ENCODE measurements at places on chromosomes 2 and 18.
A peak's percentile ranks its signal among the peaks of the same experiment; 100 is the strongest.

DNA sequence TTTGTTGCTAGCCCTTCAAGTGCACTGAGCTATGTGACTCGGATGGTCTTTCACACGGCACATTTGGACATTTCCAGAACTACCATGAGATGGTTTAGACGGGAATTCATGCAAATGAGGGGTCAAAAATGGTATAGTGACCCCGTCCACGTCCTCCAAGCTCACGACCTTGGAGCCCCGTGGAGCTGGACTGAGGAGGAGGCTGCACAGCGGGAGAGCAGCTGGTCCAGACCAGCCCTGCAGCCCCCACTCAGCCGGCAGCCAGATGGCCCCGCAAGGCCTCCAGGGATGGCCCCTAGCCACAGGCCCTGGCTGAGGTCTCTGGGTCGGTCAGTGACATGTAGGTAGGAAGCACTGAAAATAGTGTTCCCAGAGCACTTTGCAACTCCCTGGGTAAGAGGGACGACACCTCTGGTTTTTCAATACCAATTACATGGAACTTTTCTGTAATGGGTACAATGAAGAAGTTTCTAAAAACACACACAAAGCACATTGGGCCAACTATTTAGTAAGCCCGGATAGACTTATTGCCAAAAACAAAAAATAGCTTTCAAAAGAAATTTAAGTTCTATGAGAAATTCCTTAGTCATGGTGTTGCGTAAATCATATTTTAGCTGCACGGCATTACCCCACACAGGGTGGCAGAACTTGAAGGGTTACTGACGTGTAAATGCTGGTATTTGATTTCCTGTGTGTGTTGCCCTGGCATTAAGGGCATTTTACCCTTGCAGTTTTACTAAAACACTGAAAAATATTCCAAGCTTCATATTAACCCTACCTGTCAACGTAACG lies 88.8 kb downstream of the EPAS1 start:
- peak; percentile 75 for DNase-seq

DNA sequence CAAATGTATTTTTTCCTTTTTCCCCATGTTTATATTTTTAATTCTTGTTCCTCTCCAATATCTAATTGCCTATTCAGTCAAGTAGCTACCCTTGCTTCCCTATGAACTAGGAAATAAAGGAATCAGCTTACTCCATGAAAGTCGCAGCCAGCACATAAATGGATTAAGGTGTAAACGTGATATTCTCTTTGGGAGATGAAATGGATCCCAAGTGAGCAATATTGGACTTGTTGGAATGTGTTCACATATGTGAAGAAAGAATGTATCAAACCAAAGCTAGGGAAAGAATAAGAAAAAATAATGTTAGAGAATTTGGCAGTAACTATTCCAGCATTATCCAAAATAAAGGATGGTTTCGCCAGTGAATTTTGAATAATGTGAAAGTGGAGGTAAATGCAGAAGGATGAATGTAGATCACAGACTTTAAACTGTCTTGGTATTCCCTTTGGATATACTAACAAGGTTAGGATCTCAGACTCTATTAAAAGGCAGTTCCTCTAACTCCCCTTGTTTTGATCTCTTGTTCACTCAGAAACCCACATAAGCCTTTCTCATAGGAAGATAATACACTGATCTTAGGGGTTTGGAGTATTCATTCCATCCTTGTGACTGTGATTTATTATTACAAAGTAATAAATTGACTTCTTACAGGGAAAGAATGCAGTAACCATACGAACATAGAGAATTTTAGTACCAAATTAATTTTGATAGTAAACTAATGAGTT lies 208.1 kb downstream of the BABAM2 start:
- DNase-seq, result no peak

DNA sequence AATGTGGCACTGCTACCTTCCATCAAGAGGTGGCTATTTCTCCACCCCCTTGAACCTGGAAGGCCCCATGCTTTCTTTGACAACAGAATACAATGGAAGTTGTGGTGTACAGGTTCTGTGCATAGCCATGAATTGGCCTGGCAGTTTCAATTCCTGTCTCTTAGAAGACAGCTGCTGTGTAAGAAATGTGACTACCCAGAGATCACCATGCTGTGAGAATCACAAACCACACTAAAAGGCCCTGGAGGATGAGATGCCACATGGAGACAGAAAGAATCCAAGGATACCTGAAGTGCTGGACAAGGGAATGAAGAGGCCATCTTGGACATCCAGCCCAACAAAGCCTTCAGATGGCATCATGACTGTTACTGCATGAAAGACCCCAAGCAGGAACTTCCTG lies 47.7 kb upstream of the EHBP1 start:
- DNase-seq, result no peak

DNA sequence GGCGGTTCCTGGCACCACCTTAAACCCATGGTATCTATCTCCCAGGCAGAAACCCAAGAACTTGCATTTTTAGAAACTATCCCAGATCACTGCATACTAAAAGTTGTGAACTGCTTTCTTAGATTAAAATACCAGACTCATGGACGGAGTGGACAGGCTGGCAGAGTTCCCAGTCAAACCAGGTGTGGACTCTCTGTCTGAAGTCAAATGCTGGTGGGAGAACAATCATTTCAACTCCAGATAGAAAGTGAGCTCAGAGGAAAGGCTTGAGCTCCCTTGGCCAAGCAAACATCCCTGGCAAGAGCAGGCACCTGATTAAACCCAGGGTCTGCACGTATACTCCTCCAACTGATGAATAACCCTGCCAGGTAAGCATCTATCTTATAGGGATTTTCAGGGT lies 19.5 kb downstream of the NXPH2 start:
- DNase-seq, result no peak

DNA sequence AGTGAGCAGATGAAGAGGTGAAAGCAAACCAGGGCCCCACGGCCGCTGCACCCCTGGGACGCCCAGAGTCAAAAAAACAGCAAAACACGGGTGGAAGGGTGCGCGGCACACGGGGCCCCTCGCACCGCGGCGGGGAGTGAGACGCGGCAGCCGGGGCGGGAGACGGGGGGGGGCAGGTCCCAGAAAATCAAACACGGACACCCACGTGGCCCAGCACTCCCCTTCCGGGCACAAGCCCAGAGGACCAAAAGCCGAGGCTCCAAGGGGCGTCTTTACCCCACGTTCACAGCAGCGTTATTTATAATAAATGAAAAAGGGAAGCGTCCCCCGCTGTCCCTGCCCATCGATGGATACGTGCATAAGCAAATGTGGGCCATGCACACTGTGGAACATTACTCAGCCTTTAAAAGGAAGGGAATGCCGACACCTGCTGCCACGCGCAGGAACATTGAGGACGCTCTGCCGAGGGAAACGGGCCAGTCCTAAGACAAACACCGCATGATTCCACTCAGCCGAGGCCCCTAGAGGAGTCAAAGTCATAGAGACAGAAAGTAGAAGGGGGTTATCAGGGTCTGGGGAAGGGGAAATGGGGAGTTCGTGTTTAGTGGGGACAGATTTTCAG lies 677 bp upstream of the COPS9 start:
- DNase-seq, result no peak

DNA sequence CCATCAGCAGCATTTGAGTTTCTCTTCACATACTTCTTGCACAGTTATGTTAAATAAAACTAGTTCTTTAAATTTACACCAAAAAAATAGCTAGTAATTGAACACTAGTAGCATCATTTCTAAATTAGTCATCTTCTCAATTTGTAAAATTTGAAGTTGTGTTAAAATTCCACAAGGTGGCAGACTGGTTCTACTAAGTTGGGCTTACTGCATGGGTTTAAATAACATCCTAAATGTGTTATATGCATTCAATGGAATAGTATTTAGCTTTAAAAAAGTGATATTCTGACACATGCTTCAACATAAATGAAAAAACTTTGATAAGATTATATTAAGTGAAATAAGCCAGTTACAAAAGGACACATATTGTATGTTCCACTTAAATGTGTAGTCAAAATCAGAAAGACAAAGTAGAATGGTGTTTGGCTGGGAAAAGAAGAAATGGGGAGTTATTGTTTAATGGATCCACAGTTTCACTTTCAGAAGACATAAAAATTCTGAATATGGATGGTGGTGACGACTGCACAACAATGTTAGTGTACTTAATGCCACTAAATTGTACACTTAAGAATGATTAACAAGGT lies 28.7 kb upstream of the RPRD1A start:
- DNase-seq, result peak; percentile 86

- no peak for DNase-seq
Observed at GRCh38 chr18:63427558-63427957, 5.3 kb upstream of the VPS4B start.

DNA sequence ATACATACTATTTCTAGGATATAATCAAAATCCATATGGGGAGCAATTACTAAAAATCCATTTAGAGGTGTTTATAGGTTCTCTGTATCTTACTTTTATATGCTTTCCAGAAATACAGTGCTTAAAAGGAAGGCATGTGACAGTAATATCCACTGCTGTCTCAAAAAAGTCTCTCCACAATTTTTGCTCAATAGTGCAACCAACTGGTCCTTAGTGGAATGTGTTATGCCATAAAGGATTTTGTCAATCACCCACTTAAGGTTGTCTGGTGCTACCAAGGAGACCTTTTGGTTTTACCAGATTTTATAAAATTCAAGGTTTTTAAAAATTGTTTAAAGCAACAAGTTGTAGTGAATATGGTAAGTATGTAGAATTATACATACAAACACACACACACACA lies 328.5 kb upstream of the DSEL start:
- DNase-seq, result peak; percentile 51

GRCh38 chr2:41990688-41991087 lies 57.1 kb upstream of the PKDCC start:
- DNase-seq, result peak; percentile 65

DNA sequence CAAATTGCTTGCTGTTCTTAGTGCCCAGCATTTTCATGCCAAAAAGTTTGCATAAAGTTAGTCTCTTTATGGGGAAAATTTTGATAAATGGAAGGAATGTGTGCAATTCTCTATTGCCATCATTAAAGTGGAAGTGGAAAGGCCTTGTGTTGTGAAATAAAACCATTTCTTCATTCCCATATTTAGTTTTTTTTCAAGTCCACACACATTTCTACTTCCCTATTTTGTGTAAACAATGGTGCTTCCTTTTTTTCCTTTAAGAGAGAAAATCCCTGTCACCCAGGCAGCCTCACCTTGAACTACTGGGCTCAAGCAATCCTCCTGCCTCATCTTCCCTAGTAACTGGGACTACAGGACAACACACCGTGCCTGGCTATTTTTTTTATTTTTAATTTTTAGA lies 42.3 kb upstream of the NCOA1 start:
- DNase-seq, result no peak

GRCh38 chr18:12911025-12911928 lies 27.2 kb upstream of the PTPN2 start:
- DNase-seq, result peak; percentile 8

- no peak for DNase-seq
Observed at GRCh38 chr2:191436368-191437055, 191.3 kb downstream of the MYO1B start.

DNA sequence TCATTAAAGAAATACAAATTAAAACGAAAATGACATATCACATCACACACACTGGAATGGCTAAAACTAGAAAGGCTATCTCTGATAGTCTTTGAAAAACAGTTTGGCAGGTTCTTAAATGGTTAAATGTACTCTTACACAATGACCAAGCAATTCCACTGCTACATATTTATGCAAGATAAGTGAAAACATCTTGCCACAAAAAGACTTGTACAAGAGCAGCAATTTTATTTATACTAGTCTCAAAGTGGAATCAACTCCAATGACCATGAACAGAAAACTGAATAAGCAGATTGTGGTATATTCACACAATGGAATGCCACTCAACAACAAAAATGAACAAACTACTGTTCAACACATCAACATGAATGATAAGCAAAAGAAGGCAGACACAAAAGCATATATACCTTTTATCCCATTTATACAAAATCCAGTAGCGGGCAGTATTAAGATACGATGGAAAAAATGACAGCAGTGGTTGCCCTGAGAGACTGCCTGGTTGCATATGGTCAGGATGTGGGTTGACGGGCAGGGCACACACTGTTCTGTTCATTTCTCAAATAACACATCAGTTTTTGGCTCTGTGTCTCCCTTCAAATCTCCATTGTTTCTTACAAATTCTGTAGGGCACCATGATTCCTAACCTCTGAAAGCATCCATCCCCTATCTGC lies 25.4 kb downstream of the SP100 start:
- peak; percentile 57 for DNase-seq

DNA sequence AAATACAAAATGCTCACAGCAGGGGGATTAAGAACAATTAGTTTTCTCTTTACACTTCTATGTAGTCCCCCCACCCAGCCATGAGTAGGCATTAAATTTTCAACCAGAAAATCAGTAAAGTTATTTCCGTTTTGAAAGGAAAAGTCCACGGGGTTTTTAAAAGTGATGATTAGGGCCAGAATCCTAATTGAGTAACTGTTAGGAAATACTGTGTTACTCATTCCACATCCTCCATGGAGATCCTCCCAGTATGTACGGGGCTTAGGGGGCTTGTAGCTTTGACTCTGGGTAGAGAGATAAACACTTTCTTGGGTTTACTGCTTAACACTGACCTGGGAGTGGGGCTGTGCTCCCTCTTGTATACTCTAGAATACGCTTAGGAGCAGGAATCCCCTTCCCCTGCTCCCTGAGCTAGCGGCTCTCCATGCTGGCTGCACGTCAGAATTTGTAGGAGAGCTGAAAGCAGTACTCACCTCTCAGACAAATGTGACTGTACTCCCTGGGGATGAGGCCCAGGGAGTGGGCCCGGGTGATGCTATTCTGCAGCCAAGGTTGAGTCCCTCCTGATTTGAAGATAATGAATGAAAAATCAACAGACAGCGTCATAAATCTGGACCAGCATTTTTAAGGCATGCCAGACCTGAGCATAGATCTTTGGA lies 100.5 kb downstream of the SLC4A3 start:
- DNase-seq, result peak; percentile 62

GRCh38 chr18:710418-711300 lies 1.8 kb downstream of the ENOSF1 start:
- no peak for DNase-seq

DNA sequence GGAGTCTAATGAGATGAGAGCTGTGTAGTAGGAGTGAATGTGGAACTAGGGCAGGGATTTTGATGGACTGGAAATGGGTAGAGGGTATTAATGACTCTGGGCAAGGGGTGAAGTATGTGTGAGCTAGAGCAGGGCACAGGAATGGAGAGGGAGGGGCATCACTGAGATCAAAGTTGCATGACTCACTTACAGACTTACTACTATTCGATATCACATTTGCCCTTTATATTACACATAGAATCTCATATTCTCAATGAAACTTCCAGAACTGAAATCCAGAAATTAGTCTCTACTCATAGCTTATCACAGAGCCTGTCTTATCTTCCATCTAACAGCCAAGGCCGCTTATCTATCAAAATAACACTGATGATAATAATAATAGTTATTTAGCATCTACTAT lies 20.0 kb upstream of the ITGB6 start:
- no peak for DNase-seq

DNA sequence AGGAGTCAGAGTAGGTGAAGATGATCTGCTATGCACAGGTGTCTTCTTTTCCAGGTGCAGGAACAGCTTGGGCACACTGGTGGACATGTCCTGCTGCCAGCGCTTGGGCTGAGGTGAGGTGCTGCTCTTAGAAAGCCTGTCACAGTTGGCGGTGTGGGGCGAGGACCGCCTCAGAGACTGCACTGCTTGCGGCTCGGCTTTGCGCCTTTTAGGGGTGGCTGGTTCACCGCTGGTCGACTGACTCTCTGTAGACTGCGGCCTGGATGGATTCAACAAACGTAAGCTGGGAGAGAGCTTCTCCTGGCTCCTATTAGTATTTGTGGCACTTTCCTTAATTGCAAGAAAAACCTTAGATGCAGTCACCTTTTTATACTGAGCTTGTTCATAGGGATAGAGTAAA lies 1.7 kb downstream of the MSL3B start:
- no peak for DNase-seq
